ENCODE measurements at places on chromosomes 12 and 14.

DNA sequence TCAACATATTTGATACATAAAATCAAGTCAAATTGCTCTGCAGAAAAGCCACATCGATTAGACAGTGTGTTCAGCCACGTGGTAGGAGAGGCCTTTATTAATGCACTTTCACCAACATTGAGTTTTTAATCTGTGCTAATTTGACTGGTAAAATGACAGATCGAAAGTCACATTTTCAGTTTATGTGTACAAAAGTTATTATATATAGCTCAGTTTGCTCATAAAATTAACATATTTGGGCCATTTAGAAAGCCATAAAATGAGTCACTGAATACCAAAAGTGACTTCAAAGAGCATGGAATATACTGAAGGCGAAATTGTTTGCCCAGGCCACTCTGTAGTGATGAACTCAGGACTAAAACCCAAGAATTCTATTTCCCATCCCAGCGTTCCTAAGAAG, 26.0 kb downstream of the C12orf42 start:
- no peak for DNase-seq

DNA sequence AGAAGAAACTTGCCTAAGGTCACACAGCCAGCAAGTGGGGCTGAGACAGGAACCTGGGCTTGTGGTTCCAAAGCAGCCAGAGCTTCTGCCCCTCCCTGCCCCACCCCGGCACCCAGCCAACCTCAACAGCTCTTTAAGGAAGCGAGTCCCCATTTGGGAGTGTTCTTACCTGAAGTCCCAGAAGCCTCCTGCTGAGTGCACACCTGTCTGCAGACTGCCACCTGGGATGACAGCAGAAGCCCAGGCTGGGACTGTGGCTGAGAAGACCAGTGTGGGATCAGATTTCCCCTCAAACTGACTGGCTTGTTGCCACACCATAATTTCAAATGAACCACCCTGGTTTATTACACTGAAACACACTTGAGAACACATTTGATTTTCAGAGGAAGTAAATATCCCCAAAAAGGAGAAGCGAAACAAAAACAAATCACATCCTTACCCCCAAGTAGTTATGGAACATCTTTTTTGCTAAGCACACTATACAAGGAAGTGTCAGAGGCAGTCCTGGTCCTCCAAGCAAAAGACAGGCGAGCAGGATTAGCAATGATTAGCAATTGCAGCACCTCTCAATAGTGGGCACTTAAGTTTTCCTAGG, 6.3 kb upstream of the RIN3 start:
- no peak for DNase-seq

DNA sequence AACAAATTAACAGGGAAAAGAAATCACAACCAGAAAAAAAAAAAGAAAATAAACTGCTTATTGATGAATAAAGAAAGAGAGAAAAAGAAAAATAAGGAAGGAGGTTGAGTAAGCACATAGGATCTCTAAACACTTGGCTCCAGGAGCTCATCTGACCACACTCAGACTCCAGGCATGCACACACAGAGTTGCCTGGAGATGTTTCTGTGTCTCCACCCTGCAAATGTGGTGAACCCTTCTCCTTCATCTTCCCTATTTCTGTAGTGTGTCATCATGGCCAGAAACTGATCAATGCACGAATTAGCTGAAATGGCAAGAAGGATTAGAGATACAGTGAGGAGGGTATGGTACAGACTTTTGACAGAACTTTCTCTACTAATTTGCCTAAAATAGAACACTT, 20.2 kb downstream of the OR4N2 start:
- no peak for DNase-seq

- no peak for DNase-seq
Measured at GRCh38 chr14:56202256-56202655, 84.0 kb downstream of the PELI2 start.

DNA sequence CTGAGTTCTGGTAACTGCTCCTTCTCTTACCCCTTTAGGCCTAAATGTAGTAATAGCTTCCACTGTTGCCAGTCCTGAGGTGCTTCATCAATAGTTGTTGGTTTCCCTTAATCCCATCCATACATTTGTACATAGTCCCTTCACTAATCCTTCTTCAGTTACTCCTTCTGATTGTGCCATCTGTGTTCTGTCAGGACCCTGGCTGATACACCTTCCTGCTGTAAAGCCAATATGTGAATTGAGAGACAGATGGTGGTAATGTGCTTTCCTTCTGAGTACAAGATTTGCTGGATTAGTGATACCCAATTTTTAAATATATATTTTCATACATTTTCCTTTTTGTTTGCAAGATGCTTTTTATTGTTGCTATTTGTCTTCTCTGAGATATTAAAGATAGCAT, 66.4 kb downstream of the OTOGL start:
- no peak for DNase-seq

GRCh38 chr14:104087981-104088850, 2.7 kb downstream of the ASPG start:
- DNase-seq = no peak

GRCh38 chr12:58030566-58031279, 89.4 kb downstream of the ATP23 start:
- peak; percentile 40 for DNase-seq

GRCh38 chr12:108591267-108591980, 6.5 kb downstream of the TMEM119 start:
- DNase-seq = no peak

- no peak for DNase-seq
Measured at GRCh38 chr12:45260104-45260815, 44.4 kb downstream of the ANO6 start.

DNA sequence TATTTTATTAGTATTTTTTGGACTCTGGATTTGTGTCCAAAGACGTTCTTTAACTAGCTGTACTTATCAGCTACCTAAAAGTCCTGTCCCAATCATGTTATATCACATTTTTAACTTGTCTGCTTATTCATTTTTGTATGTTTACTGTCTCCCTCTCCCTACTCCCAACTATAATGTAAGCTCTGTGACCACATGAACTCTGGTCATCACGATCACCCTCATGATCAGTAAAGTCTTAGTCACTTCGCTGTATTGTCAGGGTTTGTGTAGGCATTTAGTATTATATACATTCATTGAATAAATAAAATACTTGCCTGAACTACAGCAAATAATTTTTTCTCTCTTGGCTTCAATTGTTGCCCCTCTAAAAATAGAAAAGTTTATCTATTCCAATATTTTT, 211.0 kb downstream of the PIK3C2G start:
- DNase-seq = peak; percentile 37

DNA sequence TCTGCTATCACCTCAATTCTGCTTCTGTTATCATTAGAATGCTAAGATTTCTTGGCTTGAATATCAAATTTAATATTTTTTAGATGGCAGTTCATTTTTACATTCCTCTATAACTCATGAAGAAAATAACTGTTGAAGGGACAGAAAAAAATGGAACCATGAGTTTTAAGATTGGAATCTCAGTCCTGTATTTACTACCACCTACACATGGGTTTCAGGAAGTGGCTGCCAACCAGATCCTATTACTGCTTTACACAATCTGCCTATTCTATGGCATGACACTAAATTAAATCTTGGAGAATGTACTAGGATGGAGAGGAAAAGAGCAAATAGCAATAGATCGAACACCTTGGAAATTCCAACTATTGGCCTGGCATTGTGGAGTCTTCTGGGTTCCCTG, 140.8 kb downstream of the DUSP6 start:
- peak; percentile 32 for DNase-seq

DNA sequence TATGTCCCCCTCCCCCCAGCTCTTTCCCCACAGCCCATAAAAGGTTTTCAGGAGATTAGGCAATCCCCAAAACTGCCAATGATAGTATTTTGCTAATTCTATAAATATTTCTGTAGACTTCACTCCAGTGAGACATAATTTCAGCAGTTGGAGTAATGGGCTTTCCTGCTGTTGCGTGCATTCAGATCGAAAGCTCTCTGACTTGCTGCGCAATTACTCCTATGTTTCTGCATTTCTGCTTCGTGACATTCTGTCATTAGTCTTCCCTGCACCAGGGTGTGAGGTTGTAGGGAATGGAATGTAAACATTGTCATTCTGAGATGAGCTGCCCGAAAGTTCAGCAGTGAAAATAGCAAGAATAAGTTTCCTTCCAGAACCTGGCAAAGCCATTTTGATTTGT, 58.2 kb downstream of the SAMD4A start:
- DNase-seq = peak; percentile 64

- no peak for DNase-seq
Measured at GRCh38 chr14:59346796-59347510, 118.2 kb downstream of the GPR135 start.

DNA sequence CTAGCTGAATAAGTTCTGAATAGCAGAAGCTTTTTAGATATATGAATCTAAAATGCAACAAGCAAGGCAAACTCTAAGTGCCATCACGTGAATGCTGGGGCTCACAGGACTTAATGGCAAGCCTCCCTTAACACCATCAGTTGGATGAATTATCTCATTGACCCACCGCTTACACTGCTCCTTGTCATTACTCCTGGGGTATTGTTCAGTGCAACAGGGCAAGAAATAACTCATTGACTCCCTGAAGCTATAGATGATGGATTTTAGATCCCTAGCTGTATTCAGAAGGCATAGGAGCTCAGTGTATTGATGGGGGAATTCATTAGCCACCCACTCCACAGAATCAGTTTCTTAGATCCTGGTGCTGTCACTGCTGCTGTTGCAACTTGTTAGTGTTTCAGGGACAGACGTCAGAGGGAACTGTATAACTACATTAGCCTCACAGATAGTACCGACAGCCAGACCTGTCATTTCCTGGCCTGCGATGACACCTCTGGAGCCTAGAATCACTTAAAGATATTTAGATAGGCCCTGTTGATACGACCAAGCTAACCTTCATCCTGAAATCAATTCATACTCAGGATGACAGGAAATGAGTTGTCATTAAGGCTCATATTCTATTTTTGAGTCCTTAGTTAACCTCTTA, 735.3 kb downstream of the DIO2 start:
- DNase-seq = no peak

Measured in ELR (cell line).